Stimulated activated CD4-positive, alpha-beta T cell treated with anti-CD3 and anti-CD28 coated beads, Interleukin-15, amount 100 ng/mL, for 1 hour (primary cell): ENCODE measurements at places on chromosomes 13 and 19.

- DNase-seq = no peak
These were observed 75.5 kb upstream of the MEDAG start for GRCh38 chr13:30830638-30830965.

DNA sequence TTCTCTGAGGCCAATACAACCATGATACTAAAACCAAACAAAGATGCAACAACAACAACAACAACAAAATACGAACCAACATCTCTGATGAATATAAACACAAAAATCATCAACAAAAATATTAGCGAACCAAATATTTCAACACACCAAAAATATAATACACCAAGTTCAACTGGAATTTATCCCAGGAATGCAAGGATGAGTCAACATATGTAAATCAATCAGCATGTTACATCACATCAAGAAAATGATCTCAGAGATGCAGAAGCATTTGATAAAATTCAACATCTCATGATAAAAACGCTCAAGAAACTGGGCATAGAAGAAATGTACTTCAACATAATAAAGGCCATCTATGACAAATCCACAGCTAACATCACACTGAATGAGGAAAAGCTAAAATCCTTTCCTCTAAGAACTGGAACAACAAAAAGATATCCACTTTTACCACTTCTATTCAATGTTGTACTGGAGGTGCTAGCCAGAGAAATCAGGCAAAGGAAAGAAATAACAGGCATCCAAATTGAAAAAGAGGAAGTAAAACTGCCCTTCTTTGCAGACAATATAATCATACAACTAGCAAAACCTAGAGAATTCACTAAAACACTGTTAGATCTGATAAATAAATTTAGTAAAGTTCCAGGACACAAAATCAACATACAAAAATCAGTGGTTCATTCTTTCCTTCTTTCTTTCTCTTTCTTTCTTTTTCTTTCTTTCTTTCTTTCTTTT is 2448.7 kb upstream of the PCDH20 start:
- DNase-seq = no peak

- no peak for DNase-seq
These were observed 373.4 kb downstream of the SLITRK1 start for GRCh38 chr13:83508771-83509301.

DNA sequence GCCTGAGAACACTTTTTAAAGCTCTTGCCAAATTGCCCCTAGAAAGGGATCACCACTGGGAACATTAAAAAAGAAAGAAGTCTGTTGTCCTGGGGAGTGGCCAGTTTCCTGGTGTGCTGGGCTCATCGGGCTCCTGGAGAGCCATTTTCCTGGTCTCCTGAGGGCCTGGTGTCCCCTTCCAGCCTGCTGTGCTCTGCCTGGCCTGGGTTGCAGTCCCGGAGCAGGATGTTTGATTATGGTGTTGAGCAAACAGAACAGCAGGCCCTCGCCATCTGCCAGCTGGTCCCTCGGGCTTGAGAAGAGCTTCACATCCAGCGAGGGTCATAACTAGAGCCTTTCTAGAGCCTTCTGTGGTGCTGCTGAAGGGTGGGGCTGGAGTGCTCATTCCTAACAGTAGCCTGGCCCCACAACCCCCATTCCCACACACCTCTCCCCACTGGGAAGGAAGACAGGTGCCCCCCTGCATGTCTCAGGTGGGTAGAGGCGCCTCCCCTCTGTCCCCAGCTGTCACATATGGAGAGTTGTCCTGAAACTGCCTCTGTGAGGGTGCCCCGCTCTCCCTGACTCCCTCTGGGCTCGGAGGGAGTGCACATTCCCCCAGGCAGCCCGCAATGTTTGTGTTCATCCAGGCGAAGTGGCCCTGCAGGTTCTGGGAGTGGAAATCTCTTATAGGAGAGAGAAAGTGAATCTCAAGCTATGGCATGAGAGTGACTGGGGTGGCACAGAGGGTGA is 151.1 kb downstream of the SIPA1L3 start:
- no peak for DNase-seq

DNA sequence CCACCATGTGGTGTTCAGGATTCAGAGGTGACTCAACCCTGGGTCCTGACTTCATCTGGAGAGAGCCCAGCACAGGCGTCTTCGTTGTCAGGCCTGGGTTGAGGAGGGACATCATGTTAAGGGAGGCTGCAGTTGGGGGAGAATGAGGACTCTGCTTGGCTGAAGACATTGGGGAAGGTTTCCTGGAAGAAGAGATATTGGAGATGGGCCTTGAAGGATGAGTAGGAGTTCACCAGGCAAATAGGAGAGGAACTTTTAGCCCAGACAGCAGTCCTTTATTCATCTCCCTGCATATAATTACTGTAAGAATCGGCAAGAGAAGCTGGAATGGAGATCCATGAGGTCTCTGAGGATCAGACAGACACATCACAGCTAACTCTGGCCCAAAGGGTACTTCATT is 38.9 kb downstream of the VAV1 start:
- DNase-seq = no peak

GRCh38 chr13:41013835-41014234 is 5.3 kb downstream of the ELF1 start:
- DNase-seq = no peak

DNA sequence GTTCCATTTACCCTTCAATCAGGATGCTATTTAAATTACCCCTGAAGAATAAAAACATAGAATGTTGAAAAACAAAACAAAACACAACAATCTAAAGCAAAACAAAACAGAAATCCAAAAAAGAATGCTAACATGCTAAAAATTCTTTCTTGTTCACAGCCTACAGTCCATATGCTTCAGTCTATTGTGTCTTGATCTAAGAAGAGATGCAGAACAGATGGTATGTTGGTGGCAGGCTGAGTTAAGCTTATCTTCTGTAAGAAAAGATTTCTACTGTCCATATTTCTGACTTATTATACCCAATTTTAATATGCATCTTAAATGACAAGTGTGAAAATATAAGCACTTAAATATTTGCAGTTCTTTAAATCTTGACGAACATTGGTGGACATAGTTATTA is 356.1 kb upstream of the SLITRK1 start:
- DNase-seq = no peak

- no peak for DNase-seq
These were observed 517 bp downstream of the GTF2F1 start for GRCh38 chr19:6392221-6393073.
